NCI-H524 (cell line): ENCODE measurements at places on chromosomes 1 and 21.

- DNase-seq: no peak
Measured at GRCh38 chr1:7360526-7360925, 410.6 kb upstream of the VAMP3 start.

- DNase-seq: no peak
Measured at GRCh38 chr1:116104667-116105066, 6.5 kb upstream of the MAB21L3 start.

GRCh38 chr1:155951753-155952504, 10.5 kb downstream of the RXFP4 start:
- no peak for DNase-seq

DNA sequence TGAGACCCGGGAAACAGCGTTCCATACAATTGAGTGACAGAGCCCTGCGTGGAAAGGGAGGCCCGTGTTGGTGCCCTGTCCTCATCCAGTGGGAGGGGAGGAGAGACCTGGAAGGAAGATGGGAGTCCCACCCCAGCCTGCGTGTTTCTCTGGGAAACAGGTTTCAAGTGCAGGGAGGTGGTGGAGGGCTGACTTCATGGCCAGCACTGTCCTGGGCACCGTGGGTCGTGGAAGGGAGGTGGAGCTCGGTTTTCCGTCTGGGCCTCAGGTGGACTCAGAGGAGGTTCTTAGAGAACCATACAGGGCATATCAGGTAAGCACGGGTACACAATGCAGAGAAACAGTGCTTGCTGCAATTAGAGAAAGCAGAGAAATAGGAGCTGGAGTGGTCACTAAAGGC, 222.6 kb downstream of the CAMTA1 start:
- DNase-seq: no peak

DNA sequence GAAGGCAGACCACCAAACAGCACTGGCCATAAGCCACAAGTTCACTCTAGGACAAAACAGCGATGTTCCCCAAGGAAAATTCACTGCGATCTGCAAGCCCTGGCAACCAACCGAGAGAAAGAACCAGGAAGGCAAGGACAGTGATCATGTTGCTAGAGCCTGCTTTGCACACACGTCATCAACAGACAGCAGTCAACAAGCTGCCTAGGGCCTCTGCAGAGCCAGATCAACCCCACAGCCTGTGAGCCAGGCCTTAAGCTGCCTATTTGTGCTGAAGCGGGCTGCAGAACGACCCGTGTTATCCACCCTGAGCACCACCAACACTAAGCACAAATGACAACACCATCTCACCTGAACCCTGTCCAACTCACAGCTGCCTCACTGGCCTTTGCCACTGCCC, 6.2 kb upstream of the YRDC start:
- no peak for DNase-seq

- no peak for DNase-seq
Measured at GRCh38 chr1:184970691-184971161, 3.6 kb downstream of the NIBAN1 start.

DNA sequence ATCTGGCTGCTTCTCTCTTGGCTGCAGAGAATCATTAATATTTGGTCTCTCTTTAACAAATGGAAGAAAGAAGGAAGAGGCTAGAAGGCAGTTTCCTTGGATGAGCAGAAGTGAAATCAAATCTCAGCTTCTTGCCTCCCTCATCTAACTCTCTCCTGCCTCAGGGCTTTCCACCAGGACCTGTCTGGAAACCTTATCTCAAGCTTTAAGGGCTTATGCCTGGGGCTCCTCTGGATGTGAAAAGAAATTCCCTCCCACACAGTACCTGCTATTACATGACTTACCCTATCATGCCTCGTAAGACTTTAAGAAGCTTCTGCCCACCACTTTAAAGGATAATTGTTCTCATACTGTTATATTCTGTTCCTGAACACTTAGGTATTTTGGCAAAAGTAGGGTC, 8.9 kb downstream of the VTCN1 start:
- no peak for DNase-seq

DNA sequence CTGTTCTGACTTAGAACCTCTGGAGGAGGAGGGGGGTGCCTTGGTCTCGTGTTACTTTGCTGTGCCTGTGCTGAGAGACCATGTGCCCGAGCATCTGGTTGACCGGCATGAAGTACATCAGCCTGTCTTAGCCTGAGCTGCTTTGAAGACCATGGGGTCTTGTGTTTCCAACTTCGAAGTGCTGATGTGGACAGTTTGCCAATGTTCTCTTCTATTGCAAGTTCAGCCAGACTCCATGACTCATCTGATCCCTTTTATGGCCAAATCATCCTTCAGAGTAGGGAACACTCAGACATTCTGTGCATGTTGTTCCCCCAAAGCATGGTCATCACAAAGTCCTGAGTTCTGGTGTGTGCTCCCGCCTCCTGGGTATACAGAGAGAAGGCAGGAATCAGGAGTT, 6.0 kb upstream of the PLA2G2C start:
- no peak for DNase-seq

DNA sequence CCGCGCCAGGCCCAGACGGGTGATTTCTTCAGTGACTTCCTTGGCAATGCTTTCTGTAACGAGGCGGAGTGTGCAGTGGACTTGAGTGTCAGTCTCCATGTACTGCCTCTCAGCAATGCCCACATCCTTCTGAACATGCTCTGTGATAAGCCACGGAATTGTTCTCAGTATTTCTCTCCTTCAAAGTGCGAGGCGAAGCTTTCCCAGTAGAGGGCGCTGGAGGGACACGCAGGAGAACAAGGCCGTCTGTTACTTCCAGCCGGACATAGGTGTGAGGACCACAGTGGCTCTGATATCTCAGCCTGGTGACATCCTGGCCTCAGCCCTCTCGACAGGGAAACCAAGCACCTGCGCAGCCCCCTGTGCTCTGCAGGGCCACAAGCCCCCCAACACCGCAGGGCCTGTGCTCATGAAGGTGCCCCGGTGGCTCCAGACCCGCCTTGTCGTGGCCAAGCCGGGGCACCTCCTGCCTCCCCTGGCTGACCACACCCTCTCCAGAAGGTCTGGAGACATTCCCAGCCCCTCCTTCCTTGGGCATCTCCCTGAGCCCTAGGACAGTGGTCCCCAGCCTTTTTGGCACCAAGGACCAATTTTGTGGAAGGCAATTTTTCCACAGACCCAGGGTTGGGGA, 46.1 kb upstream of the BACE2 start:
- DNase-seq: peak; percentile 79

GRCh38 chr1:1554550-1554925, 14.1 kb upstream of the TMEM240 start:
- no peak for DNase-seq

DNA sequence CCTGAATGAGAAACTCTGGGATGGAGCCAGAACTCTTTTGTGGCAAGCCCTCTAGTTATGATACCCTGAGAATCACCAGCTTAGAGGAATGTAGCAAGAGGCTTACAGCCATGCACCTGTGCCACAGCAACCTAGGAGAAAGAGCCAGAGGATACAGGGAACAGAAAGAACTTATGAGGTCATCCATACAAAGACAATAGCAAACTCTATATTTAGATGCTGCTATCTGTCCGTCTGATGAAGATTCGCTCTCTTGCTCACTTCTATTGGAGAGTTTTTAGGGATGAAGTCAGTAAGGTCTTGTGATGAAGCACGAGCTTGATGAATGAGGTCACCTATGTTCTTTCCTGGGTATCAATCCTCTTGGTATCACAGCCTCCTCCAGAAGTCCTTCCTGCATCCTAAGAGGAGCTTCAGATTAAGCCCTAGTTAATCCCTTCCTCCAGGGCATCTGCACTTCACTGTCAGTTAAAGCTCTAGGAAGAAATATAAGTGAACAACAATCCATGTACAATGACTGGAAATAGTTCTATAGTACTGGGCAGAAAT, 185.6 kb downstream of the DAB1 start:
- DNase-seq: no peak

DNA sequence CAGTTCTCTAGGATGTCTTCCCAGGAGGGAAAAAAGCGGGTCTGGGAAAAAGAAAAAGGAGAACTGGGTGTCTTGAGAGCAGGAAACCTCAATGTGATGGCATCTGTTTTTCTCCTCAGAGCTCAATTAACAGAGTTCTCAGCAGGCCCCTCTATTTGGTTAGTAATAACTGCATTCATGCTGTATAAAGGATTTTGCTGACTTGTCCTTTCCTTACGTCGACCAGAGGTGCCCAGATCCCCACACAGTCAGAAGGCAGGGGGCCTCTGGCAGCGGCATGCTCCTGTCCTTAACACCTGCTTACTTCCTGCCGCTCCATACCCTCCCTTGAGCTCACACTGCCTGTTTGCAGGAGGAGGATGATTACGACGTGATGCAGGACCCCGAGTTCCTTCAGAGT, 12.3 kb downstream of the PSMD4 start:
- no peak for DNase-seq

DNA sequence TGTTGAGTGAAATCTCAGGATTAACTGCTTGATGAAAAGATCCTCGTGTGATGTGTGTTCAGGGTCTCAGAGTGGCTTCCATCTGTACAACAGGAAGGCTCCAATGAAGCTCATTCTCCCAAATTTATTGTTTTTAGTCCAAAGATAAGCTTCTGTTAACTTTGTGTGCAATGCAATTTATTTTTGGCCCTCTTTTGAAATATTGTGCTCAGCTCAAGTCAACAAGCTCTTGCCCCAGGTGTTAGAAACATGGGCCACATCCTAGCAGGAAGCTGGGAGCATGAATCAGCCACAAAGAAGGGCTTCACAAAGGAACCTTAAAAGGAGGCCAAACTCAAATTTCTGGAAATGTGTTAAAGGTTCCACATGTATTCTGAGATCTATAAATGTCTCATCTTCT, 135.7 kb downstream of the PCP4 start:
- no peak for DNase-seq

DNA sequence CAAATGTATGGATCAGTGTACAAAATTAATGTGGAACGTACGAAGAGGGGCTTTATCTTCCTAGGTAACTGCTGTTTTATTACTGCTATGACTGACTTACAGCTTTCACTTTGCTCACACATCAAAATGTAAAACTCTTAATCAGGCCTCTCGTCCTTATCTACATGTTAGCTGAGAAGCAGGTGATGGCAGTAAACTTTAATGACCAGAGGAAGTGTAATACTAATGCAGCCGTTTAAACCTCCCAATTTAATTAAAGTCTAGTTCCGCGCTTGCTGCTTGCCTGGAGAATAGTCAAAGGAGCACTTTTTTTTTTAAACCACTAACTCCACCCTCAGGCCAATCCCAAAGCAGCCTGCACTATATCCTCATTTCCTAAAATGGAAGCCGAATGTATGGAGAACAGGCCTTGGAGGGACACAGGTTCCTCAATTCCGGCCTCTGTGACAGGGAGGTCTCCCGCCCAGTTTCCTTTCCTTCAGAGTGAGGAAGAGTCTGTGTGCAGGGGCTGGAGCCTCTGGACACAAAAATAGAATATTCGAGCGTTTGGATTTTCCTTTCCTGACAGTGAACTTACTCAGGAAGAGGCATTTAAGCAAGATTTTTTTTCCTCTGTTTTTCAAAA, 36.7 kb upstream of the RASAL2 start:
- DNase-seq: no peak

- no peak for DNase-seq
Measured at GRCh38 chr21:34518301-34518700, 6.3 kb upstream of the KCNE1 start.

GRCh38 chr1:118323246-118323645, 138.2 kb upstream of the SPAG17 start:
- no peak for DNase-seq

DNA sequence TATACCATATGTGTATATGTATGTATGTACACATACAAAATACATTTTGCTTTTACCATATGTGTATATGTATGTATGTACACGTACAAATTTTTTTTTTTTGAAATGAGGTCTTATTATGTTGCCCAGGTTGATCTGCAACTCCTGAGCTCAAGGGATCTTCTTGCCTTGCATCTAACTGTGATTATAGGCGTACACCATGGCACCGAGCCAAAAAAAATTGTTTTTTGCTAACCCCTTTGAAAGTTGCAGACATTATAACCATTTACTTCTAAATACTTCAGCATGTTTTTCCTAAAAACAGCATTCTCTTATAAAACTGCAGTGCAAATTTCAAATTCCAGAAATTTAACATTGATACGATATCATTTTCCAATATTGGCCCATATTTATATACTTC, 147.0 kb downstream of the POU2F1 start:
- DNase-seq: no peak

DNA sequence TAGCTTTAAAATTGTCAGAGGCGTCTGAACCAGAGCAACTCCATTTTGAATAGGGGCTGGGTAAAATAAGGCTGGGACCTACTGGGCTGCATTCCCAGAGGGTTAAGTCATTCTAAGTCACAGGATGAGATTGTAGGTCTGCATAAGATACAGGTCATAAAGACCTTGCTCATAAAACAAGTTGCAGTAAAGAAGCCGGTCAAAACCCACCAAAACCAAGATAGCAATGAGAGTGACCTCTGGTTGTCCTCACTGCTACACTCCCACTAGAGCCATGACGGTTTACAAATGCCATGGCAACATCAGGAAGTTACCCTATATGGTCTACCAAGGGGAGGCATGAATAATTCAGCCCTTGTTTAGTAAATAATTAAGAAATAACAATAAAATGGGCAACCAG, 143.6 kb downstream of the GABPA start:
- DNase-seq: no peak

- no peak for DNase-seq
Measured at GRCh38 chr1:228548788-228549187, 61.6 kb downstream of the RNF187 start.

- DNase-seq: no peak
Measured at GRCh38 chr1:60989749-60990713, 92.3 kb upstream of the NFIA start.

GRCh38 chr1:206885341-206886060, 11.7 kb upstream of the IL24 start:
- DNase-seq: no peak

GRCh38 chr1:25033030-25033827, 103.2 kb upstream of the RUNX3 start:
- no peak for DNase-seq

DNA sequence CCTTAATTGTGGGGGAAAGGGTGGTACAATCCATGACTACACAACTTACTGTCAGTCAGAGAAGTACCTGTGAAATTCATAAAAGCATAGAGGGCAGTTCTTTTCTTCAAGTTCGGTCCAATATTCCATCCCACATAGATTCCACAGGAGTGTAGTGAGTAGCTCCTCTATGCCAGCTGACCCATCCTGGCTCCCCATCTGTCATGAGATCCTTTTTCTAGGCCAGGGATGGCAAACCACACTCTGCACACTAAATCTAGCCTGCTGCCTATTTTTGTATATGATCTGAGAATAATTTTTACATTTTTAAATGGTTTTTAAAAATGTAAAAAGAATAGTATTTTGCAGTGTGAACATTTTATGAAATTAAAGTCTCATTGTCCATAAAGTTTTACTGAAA, 107.0 kb upstream of the TSPAN2 start:
- no peak for DNase-seq

GRCh38 chr1:20742671-20743070, 10.2 kb upstream of the SH2D5 start:
- DNase-seq: no peak
